ENCODE measurements at places on chromosomes 5 and 9. TPM values are rescaled to one million over a fixed set of nuclear protein-coding genes. Genes with fewer than 3 reads are reported as not detected.

The PPP2R2B gene
- 36.2 TPM for polyA plus RNA-seq

The SNCB gene
- polyA plus RNA-seq = 258 TPM

The RPL35 gene
- 2,927 TPM for polyA plus RNA-seq

The RUSC2 gene
- 45.0 TPM for polyA plus RNA-seq

The DIPK1B gene
- polyA plus RNA-seq = 35.5 TPM

The C5orf58 gene
- polyA plus RNA-seq = not detected

The CNTFR gene
- 92.8 TPM for polyA plus RNA-seq

The ARL15 gene
- polyA plus RNA-seq = 37.8 TPM

The ABHD17B gene
- polyA plus RNA-seq = 31.5 TPM

The IFNA6 gene
- not detected for polyA plus RNA-seq

The RHOBTB3 gene
- 39.1 TPM for polyA plus RNA-seq

The GRXCR2 gene
- polyA plus RNA-seq = not detected

The SARDH gene
- polyA plus RNA-seq = 4.7 TPM

The WDR38 gene
- not detected for polyA plus RNA-seq

The CAMK2A gene
- polyA plus RNA-seq = 116 TPM

The ADAMTS6 gene
- polyA plus RNA-seq = 0.08 TPM

The B4GALT1 gene
- 16.7 TPM for polyA plus RNA-seq

The C6 gene
- not detected for polyA plus RNA-seq

The ADAMTS19 gene
- polyA plus RNA-seq = not detected

The ATP10B gene
- 4.2 TPM for polyA plus RNA-seq

The PHF24 gene
- polyA plus RNA-seq = 14.7 TPM

The SH3RF2 gene
- 0.34 TPM for polyA plus RNA-seq

The LRRC19 gene
- polyA plus RNA-seq = not detected

The IFNW1 gene
- not detected for polyA plus RNA-seq

The MORN5 gene
- 11.9 TPM for polyA plus RNA-seq

The PCDHB2 gene
- 37.5 TPM for polyA plus RNA-seq

The FGF18 gene
- polyA plus RNA-seq = 0.58 TPM

The ZNF354C gene
- 1.8 TPM for polyA plus RNA-seq

The PLAA gene
- polyA plus RNA-seq = 26.0 TPM

The SPINK4 gene
- not detected for polyA plus RNA-seq

The GDA gene
- polyA plus RNA-seq = 10.5 TPM

The UIMC1 gene
- polyA plus RNA-seq = 12.3 TPM

The ROR2 gene
- polyA plus RNA-seq = 4.8 TPM

The SAXO1 gene
- not detected for polyA plus RNA-seq

Data from brain (organoid and tissue), 16 donors.